Activated CD4-positive, alpha-beta T cell treated with anti-CD3 and anti-CD28 coated beads, Interleukin-2, amount 10 ng/mL, durations not matched to agents 7 days and 5 days (primary cell): ENCODE measurements at places on chromosomes 11 and 22. TPM values are rescaled to one million over a fixed set of nuclear protein-coding genes. Genes with fewer than 3 reads are reported as not detected.

DNA sequence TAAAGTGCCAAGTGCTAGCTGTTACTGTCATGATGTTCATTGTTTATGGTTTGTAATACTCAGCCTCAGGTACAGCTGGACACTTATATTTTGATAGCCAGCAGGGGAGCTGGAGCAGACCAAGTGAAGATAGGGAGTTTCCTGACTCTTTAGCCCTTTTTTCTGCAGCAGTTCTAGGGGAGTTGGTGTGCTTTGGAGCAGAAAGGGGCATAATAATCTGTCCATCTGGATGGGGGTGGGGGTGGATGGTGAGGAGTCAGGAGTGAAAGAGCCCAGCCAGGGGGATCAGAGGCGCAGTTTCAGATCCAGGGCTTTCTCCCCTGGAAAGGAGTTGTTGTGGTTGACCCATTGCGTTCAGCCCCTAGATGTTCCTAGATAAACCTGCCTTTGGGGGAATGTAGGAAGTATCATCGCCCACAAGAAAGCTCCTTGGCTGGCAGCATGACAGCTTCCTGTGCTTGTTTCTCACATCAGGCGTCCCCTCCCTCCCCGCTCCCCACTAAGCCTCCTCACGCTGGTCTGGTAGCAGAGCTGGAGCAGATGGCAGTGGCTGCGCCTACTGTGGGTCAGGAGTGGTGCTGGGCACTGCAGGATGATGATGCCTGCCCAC, 41.9 kb downstream of the MED15 start:
- DNase-seq, result peak; percentile 74

DNA sequence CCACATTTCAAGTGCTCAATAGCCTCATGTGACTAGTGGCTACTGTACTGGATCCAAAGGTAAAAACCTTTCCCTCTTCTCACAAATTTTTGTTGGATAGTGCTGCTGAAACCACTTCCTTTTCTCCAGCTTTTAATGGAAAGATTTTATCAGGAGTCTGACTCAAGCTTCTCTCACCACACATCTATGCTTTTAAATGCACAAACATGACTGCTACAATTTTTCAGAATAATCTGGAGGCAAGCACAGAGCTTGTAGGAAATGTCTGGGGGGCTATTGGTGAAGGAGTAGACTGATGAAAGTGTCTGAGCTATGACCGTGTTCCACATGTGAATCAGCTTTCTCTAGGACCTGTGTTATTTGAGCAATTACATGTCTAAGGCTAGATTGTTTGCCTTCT, 101.1 kb upstream of the FAT3 start:
- no peak for DNase-seq

- no peak for DNase-seq
Measured at GRCh38 chr11:47967577-47968525, 12.5 kb upstream of the PTPRJ start.

DNA sequence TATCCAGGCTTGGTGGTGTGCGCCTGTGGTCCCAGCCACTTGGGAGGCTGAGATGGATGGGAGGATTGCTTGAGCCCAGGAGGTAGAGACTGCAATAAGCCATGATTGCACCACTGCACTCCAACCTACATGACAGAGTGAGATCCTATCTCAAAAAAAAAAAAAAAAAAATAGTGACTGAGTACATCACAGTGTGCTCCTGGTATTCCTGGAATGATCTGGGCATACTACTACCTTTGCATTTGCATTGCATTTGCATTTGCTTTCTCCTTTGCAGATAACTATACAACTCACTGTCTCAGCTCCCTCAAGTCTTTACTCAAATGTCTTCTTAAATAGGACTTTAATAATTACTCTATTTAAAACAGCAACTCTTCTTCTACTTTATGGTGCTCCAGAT, 51.8 kb downstream of the DLG2 start:
- no peak for DNase-seq

DNA sequence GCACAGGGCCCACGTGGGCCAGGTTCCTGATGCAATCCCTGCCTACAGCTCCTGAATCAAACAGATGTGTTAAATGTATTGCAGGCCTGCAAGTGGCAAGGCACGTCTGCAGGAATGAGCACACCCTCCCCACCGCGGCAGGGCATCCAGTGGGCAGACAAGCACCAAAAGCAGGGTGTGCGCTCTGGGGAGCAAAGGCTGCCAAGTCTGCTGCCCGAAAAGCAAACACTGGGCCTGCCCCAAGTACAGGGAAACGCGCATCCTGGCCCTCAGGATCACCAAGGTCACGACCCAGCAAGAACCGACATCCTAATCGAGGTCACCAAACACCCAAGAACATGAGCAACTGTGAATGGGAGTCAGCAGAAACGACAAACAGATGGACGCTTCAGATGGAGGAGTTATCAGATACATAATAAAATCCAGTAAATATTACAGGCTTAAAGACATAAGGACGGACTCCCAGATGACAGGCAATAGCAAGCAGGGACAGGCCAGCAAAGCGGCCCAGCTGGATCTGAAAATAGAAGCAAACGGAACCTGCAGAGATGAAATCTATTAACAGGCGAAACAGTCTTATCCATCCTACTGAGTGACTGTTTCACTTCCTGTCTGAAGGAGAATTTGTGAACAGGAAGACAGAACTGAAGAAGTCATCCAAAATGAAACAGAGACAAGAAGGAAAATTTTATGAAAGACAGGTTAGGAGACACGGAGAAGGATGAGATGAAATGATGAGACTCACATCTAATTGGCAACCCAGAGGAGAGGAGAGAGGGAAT, 26.7 kb downstream of the CARS1 start:
- no peak for DNase-seq

GRCh38 chr11:72040491-72041363, 39.6 kb downstream of the NUMA1 start:
- peak; percentile 79 for DNase-seq

DNA sequence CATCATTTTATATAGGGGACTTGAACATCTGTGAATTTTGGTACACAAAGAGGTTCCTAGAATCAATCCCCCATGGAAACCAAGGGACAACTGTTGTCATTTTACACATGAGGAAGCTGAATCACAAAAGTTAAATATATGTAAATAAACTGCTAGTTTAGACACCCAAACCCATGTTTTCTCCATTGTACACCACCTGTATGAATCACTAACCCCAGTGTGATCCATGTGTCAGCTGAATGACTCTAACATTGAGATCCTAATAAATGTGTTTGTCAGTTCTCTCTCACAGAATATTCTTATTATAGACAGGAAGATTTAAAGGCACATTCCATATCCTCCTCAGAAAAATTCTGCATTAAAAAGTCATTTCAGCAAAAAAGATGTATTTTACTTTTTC, 83.3 kb downstream of the ATG16L2 start:
- DNase-seq, result no peak

GRCh38 chr11:117999354-117999993, 13.3 kb downstream of the IL10RA start:
- DNase-seq, result no peak

DNA sequence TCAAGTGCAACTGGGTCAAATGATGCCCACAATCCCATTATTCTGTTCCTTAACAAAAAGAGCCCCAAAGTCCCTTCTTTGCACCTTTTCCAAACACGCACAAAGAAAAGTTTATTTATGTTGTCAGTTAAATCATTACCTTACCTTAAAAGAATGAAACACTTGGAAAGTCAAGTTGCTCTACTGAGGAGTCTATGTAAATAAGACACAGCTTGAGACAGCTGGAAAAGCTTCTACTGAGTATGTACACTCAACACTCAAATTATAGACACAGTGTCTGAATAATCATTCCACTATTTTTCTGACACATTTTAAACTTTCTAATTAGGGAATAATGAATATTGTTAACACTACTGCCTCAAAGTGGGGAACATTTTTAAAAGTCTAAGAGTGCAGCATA, 21.6 kb upstream of the PHLDA2 start:
- no peak for DNase-seq

DNA sequence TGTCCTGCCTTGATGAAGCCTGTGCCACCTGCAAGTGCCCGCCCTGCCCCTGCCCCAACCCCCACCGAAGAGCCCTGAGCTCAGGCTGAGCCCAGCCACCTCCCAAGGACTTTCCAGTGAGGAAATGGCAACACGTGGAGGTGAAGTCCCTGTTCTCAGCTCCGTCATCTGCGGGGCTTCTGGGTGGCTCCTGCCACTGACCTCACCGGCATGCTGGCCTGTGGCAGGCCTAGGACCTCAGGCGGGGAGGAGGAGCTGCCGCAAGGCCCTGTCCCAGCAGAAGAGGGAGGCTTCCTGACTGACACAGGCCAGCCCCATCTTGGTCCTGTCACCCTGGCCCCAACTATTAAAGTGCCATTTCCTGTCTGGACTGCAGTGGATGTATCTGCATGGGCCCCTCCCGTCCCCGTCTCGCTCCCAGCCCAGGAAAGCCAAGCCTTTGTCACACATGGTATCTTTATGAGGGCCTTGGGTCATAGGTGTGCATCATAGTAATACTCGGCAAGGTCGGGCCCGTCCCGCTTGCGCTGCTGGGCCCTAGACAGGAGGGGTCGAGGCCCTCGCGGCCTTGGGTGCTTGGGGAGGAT, 882 bp downstream of the FREY1 start:
- no peak for DNase-seq

DNA sequence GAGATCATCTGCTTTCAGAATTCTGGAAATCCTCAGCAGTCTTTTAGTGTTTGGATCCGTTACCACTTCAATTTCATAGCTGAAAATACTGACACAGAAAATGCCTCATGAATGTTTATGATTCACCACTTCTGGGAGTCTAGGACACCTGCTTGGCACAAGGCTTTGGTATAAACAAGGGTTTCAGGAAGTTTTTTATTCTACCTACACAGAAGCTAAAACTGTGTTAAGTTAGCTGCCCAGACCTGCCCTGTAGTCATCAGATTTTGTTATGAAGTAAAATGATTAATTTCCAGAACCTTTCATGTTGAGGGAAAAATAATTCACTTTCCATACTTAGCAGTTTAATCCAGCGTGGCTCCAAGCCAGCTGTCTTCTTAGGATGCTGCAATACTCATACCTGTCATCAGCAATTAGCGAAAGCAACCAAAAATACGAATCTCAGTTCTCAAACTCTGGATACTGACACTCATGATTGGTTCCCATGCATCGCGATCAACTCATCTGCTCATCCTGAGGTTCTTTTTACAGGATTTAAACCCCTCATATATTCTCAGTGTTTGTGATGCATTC, 458.5 kb upstream of the CCDC90B start:
- DNase-seq, result no peak

DNA sequence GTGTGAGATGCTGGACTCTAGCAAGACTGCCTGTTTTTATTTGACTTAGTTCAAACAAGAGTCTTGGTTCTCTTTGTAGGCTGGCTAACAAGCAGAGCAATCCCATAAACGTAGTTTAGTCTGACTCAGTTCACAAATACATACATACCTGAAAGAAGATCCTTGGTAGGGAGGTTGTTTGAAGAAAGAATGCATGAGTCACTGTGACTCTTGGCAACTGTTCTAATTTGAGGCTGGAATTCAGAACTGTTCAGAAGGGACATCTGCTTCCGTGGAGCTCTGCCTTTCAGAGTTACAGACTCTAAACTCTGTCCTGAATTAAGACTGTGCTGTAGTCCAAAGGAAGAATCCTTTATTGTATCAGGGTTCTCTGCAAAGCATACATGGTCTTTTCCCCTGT, 32.2 kb downstream of the C2CD3 start:
- no peak for DNase-seq

- no peak for DNase-seq
Measured at GRCh38 chr11:128346804-128347203, 240.6 kb downstream of the ETS1 start.

GRCh38 chr11:27470166-27470565, 2.4 kb downstream of the LGR4 start:
- DNase-seq, result no peak

DNA sequence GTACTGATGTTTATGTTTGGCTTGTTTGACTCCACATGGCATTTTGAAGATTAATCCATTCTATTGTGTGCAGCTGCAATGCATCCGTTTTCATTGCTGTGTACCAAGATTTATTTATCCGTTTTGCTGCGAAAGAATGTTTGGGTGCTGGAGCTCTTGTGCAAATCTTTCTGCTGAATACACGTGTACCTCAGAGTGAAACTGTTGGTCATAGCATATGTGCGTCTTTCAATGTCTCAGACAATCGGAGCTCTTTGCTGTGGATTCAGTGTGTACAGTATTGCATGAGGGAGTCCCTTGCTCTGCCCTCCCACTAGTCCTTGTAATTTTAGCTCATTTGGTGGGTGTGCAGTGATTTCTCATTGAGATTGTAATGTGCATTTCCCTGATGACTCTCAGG, 545.4 kb downstream of the TBC1D22A start:
- no peak for DNase-seq

GRCh38 chr22:24985826-24986214, 33.3 kb downstream of the KIAA1671 start:
- no peak for DNase-seq

GRCh38 chr11:80816454-80816847, 1375.6 kb upstream of the TENM4 start:
- DNase-seq, result no peak

DNA sequence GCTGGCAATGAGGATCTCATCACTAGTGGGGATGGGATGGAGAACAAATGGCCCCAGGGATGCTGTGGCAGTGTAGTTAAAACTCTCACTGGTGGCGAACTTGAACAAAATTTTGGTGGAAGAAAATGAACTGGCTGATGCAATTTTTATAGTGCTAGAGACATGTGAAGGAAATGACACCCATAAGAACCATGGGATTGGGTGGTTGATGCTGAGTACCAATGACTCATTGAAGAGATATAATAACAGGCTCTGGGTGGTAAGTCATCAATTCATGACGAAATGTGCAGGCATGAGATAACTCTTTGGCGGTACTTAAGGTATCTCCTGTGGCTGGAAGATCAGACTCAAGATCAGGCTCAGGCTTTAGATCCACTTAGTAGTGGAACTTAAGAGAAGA, 172.9 kb upstream of the DDI1 start:
- no peak for DNase-seq

DNA sequence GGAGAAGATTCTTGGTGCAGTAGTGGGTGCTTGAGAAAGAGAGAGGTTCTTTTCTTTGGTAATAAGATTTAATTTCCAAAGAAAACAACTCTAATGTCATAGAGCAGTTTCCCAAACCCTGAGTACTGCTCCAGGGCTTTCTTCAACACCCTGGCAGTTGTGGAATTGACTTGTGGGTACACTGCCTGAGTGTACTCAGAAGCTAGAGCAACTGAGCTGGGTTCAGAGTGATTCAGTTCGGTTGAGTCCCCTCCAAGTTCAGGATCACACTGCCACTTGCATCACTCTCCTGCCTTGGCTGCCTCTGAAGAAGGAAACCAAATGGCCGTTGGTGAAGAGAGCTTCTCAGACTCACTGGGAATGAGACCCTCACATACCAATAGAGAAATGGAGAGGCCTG, 5.3 kb downstream of the DMC1 start:
- no peak for DNase-seq

DNA sequence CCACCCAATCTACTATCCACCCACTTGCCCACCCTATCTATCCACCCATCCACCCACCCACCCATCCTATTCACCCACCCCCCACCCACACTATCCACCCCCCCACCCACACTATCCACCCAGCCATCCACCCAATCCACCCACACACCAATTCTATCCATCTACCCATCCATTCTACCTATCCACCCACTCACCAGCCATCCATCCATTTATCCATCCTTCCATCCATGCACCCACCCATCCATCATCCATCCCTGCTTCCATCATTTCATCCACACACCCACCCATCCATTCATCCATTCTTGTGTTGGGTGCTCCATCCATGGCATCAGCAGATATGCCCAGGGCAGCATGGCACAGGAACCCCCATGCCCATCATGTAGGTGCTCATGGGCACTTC, 1206.6 kb downstream of the BRD1 start:
- no peak for DNase-seq

Gene RTCB
- 49.1 TPM for total RNA-seq

Gene TAF6L
- total RNA-seq, result 17.7 TPM

Gene CYP2D6
- 5.0 TPM for total RNA-seq

Gene NAV2
- 1.1 TPM for total RNA-seq

Gene LDHAL6A
- not detected for total RNA-seq

Gene IGLL5
- not detected for total RNA-seq
